ENCODE measurements at places on chromosomes 5 and 9.

DNA sequence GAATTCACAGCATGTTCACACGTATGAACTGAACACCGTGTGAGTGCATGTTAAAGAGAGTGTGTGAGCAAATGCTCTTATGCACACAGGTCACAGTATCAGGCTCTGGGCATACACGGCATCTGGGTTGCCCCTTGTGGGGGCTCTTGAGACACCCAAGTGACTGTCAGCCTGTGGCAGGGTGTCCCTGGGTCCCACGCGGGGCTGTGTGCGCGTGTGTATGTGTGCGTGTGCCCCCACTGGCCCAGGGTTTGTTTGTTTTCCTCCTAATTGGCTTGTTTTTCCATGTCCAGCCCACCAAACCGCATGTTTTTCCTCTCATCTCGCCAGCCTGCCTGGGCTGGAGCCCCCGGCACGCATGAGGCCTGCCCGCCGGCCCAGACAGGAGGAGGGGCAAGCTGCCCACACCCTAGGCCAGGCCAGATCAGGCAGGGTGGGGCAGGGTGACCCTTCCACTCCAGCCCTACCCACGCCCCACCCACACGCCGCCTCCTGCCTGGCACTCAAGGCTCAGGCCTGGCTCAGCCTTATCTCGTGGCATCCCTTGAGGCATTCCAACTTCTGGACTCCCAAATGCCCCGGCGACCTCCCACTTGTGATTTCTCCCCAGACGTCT is 28.8 kb downstream of the CNTFR start:
- DNase-seq, result no peak

DNA sequence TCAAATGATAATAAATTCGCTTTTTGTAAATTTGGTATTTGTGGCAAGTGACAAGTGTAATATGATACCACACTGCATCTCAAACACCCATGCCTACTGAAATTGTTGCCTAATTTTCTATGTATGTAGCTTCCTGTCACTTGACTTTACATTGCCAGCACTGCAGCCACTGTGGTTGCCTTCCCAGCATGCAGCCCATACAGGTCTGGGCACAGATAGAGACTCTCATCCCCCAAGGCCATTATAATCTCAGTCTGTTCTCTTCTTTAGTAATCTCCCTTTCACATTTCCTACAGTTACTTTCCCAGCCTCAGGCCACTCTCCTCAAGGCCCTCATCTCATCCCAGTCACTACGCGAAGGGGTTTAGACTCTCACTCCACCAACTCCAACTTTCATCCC is 1200.6 kb downstream of the PTPRD start:
- DNase-seq, result no peak

GRCh38 chr9:77474936-77475335 is 173.2 kb downstream of the GNA14 start:
- DNase-seq, result no peak

DNA sequence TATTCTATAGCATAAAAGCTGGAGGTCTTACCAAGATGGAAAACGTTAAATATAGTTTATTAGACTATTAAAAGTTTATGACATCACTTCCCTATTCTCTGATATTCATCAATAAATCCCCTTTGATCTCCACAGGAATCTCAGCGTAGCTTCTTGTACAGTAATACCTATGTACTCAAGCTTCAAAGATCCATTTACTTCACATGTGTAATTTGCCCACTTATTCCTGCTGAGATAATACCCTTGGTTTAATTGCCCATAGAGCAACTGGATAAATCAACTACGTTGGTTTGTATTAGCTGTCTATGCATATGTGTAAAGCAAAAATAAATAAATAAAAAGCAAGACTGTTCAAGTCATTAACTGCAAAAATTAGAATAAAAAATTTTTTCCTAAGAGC is 219.7 kb downstream of the EFNA5 start:
- DNase-seq, result no peak

- DNase-seq, result no peak
These were observed 265.2 kb downstream of the DMAC1 start for GRCh38 chr9:7534211-7534935.

DNA sequence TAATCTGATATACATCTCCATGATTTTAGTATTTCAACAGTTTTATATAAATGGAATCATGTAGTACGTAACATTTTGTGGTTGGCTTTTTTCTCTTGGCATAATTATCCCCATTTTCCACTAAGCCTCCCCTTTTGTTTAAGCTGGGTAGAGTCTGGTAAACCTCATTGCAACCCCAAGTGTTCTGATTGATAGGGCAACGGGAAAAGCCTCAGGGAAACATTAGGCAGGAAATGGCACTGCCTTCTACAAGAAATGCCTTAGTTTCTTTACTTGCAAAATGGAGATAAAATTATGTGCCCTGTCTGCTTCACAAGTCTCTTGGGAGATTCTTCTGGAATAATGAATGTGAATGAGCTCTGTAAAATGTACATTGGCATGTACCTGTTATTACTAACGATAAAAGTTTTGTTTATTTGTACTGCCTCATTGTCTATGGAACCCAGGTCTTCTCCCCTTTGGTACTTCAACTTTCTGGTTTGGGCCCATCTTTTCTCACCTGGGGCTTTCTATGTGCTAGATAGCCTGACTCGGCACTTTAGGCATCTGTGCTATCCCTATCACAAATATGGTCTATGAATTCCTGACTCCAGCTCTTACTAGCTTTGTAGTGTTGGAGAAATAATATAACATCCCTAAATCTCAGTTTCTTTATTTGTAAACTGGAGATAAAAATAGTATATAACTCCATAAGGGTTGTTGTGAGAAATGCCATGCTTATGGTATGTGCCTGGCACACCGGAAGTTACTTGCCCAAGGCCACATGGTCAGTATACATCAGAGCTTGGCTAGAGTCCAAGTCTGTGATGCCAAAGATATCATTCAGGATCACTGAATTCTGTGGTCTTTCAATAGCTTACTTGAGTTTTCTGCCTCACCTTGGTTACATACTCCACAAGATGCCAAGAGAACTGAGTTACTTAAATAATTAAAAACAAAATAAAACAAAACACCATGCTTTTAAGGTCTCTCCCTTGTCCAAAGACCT is 48.2 kb upstream of the ZNF169 start:
- no peak for DNase-seq

All from inflammatory macrophage treated with lipopolysaccharide for 1 hour (primary cell).